Renal cortical epithelial cell (primary cell): ENCODE measurements at places on chromosomes 2 and 18.

DNA sequence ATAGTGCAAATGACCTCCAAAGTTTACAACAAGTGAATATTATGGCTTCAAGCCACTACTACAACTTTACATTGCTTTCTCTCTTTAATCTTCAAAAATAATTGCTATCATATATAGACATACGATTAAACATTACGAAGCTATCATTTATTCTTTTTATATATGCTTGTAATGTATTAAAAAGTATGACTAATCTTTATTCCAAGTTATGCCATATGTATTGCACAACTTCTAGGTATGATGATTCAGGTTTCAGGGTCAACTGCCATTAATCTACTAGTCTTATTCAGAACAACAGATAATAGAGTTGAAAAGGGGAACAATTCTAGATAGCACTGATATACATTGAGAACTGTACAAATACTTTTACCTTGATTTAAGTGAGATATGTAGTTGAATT lies 506.2 kb upstream of the TMEFF2 start:
- DNase-seq, result no peak

- no peak for DNase-seq
Observed at GRCh38 chr2:221775096-221775495, 203.0 kb upstream of the EPHA4 start.

- DNase-seq, result no peak
Observed at GRCh38 chr2:202066875-202067274, 6.2 kb upstream of the KIAA2012 start.

- no peak for DNase-seq
Observed at GRCh38 chr2:69952336-69953115, 8.9 kb downstream of the ASPRV1 start.

DNA sequence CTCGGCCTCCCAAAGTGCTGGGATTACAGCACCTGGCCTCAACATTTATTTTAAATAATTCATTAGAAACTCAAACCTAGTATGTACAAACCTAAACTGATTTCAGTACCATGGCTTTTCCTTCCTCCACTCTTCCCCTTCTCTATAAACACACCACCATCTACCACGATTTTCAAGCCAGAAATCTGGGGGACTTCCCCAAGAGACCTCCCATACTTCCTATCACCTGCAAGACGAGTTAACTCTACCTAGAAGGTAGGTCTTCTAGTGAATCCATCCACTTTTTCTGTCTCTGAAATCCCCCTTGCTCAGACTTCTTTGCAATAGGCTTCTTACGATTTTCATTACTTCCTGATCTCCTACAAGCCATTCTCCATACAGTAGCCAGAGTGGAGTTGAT lies 7.7 kb upstream of the FAM117B start:
- no peak for DNase-seq

GRCh38 chr2:11701206-11701605 lies 31.2 kb upstream of the NTSR2 start:
- peak; percentile 59 for DNase-seq

- no peak for DNase-seq
Observed at GRCh38 chr2:224072541-224073188, 33.6 kb upstream of the SERPINE2 start.

- DNase-seq, result no peak
Observed at GRCh38 chr2:54775710-54776109, 52.2 kb downstream of the EML6 start.

GRCh38 chr2:208300847-208301618 lies 35.0 kb downstream of the PIKFYVE start:
- no peak for DNase-seq

DNA sequence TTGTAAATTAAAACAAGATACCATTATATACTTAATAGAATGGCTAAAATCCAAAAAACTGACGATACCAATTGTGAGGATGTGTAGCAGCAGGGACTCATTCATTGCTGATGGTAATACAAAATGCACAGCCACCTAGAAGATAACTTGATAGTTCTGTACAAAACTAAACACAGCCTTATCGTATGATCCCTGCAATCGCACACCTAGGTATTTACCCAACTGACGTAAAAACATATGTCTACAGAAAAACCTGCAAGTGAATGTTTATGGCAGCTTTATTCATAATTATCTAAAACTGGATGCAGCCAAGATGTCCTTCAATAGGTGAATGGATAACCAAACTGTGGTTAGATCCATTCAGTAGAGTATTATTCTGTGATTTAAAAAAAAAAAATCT lies 45.5 kb downstream of the TBC1D8 start:
- no peak for DNase-seq

DNA sequence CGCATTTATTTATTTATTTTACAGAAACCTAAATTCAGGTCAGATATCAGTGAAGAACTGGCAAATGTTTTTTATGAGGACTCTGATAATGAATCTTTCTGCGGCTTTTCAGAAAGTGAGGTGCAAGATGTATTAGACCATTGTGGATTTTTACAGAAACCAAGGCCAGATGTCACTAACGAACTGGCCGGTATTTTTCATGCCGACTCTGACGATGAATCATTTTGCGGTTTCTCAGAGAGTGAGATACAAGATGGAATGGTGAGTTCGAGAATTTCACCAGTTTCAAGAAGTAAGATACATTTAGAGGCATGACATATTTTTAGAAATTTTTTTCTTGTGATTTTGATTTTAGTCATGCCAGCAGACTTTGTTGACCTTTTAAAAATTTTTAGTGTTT lies 4.6 kb downstream of the CDCA7 start:
- DNase-seq, result no peak

GRCh38 chr2:43233218-43234212 lies 7.1 kb upstream of the ZFP36L2 start:
- DNase-seq, result no peak

DNA sequence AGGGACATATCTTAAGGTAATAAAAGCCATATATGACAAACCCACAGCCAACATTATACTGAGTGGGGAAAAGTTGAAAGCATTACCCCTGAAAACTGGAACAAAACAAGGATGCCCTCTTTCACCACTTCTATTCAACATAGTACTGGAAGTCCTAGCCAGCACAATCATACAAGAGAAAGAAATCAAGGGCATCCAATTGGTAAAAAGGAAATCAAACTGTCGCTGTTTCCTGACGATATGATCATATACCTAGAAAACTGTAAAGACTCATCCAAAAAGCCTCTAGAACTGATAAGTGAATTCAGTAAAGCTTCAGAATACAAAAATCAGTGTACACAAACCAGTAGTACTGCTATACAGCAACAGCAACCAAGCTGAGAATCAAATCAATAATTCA lies 53.8 kb upstream of the PSME4 start:
- no peak for DNase-seq

- DNase-seq, result no peak
Observed at GRCh38 chr2:34734042-34734441, 1134.9 kb upstream of the FAM98A start.

DNA sequence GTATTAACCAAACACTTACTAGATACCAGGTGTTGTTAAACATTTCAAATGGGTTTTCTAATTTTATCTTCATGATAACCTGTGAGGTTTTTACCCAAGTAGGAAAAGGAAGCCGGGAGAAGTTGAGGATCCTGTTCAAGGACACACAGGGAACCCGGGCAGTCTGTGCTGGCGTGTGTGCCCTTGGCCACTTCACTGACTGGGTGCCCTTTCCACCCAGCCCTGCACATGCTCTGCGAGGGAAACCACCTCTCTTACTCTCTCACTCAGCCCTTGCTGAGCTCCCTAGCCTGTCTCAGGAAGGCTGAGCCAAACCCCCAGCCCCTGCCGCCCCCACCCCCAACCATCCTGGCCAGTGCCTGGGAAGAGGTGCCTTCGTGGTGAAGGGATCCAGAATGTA lies 51.8 kb downstream of the TEX44 start:
- DNase-seq, result no peak

DNA sequence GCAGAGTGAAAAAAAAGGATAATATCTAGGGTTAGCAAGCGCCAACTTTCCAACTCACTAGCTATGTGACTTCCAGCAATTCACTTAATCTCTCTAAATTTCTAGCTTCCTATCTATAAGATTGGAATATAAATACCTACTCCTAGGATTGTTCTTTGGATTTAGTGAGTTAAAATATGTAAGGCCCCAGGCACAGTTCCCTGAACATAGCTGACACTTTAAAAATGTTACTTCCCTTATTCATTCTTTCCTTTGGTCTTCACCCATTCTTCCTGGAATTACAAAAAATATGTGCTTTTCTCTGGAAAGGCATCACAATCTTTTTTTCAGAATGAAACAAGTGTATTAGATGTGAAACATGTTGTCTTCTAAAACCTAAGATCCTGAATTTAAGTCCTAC lies 365.7 kb downstream of the RBM43 start:
- no peak for DNase-seq

GRCh38 chr2:129883121-129883520 lies 96.3 kb upstream of the RAB6C start:
- DNase-seq, result no peak

GRCh38 chr2:157245846-157246764 lies 11.4 kb upstream of the GALNT5 start:
- peak; percentile 91 for DNase-seq

DNA sequence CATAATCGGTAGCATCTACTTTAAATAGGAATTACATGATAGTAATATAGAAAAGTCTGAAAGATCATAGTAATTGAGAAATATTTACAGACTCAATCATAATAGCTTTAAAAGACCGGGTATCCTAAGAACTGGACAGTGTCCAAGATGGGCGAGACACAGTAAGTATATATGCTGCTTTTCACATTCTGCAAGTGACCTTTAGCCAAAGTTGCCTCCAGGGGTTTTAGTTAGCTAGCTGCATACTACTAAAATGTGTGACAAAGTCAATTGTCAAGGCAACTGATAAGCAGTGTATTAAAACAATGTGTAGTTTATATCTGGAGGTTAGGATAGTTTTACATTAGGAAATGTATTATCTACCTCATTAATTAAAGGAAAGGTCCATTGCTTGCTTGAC lies 24.6 kb downstream of the CD302 start:
- DNase-seq, result peak; percentile 65

- no peak for DNase-seq
Observed at GRCh38 chr2:181626671-181627070, 30.2 kb downstream of the CERKL start.

DNA sequence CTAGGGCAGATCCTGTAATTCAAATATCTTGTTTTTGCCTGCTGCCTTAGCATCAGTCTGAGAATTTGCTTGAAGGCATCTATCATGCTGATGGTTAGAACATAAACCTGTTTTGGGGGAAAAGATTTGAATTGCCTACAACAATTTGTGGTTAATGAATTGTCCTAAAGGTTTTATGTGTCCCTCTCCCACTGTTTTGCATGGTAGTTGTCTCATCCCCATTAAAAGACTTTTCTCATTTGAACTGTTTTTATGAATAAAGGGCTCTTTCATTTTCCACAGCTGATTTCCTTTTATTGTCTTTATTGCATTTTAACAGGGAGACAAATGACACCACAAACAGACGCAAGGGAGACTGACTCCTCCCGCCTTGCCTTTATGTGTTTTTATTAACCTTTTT lies 275.6 kb downstream of the PIK3C3 start:
- no peak for DNase-seq

DNA sequence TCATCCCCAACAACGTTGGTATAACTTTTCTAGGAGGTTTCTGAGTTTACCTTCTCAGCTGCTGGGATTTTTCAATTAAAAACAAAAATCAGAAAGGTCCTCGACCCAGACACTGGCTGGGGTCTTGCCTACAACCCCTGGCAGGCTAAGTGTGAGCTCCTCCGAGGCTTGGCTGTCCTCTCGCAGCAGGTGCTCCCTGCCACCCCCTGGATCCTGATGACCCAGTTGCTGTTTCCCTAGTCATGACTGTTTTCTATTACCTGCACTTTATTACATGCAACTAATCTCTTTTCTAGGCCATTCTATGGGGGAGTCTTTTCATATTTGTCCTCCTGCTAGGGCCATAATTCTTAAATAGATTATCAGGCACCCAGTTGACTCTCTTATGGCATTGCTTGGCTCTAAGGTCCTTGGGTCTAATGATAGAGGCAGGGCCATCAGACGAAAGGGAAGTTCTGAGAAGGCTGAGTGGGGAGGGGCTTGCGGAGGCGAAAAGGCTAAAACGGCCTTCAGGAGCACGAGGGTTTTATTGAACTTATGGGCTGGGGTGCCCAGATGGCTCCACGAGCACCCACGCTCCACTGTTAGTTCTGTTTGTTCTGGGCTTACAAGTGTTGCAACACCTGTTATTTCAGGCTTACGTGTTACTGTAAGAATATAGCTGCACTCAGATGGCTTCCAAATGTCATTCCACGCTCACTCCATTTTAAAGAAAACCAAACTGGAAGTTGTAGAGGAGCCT lies 166.0 kb downstream of the NCK2 start:
- no peak for DNase-seq
